ENCODE measurements at places on chromosomes 7 and 10.

GRCh38 chr7:45158471-45158870, 880 bp downstream of the RAMP3 start:
- no peak for DNase-seq

DNA sequence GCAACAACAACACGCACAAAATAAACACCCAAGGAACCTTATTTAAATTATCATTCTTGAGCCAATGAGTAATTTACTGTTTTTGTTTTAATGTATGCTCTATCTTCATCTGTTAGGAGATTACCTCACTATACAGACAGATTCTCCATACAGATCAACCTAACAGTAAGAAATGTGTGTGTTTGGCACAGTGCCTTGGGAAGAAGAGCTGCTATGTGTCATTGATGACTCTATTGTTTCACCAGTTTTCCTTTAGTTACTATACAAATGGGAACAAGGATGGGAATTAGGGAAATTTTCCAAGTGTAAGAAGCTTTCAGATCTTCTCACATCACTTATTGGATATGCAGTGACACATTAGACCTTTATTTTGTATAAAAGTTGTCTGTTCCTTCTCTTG, 640.3 kb downstream of the NRG3 start:
- DNase-seq: no peak

DNA sequence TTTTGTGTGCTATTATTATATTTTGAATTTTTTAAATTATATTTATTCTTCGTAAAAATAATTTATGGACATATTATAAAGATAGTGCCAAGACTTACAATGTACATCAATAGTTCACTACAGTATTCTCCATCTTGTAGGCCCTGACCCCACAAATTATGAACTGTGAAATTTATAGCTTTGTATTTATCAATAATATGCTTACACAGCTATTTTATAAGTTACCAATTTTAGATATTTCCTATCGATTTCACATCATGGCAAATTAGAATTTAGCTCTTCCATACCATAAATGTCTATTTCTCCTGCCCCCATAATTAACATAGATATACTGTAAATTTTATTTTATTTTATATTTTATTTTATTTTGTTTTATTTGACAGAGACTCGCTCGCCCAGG, 34.4 kb upstream of the GNAI1 start:
- no peak for DNase-seq

DNA sequence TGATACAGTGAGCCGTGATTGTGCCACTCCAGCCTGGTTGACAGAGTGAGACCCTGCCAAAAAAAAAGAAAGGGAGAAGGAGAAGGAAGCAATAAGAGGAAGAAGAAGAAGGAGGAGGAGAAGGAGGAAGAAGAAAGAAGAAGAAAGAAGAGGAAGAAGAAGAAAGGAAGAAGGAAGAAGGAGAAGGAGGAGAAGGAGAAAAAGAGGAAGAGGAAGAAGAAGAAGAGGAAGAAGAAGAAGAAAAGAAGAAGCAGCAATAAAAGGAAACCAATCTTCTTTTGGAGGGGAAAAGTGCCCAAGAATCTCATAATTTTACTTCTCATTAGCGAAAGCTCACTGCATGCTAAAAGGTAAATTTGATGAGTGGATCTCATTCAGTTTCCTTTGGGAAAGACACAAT, 85.7 kb upstream of the GLCCI1 start:
- no peak for DNase-seq

DNA sequence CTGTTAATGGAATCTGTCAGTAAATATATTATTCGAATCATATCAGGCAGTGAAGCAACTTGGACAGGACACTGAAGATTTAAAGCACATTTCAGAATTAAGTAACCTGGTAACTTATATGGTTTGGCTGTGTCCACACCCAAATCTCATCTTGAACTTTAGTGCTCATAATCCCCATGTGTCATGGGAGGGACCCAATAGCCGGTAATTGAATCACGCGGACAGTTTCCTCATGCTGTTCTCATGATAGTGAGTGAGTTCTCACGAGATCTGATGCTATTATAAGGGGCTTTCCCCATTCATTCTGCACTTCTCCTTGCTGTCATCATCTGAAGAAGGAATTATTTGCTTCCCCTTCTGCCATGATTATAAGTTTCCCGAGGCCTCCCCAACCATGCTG, 83.2 kb upstream of the COL1A2 start:
- DNase-seq: no peak

DNA sequence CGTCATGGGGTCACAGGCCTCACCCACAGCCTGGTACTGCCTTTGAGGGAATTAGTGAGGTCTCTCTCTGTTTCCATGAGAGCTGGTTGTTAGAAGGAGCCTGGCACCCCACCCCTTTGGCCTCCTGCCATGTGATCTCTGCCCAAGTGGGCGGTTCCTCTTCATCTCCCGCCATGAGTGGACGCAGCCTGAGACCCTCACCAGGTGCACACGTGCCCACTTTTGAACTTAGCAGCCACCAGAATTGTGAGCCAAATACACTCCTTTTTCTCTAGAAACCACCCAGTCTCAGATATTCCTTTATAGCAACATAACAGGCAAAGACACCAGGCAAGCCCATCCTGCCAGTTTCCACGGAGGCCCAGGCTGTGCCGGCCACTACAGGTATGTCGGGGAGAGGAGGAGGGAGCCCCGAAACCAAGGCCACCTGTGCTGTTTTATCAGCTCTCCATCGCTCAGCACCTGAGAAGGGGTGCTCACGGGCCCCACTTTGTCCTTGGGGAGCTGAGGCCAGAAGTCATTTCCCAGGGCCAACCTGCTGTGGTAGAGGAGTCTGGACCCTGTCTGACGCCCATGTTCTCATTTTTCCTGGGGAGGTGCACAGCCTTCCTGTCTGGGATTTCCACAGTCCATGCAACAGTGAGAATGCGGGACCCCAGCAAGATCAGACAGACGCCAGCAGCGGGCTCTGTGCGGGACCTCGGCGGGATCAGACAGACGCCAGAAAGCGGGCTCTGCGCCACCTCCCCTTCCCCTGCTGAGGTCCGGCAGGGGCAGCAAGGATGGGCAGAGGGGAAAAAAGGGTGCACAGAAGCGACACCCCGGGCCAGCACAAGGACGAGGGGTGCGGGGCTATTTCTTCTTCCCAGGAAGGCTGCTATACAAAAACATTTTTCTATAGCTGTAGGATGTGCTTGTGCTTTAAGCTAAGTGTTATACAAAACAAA, 220.5 kb downstream of the ELFN1 start:
- no peak for DNase-seq

DNA sequence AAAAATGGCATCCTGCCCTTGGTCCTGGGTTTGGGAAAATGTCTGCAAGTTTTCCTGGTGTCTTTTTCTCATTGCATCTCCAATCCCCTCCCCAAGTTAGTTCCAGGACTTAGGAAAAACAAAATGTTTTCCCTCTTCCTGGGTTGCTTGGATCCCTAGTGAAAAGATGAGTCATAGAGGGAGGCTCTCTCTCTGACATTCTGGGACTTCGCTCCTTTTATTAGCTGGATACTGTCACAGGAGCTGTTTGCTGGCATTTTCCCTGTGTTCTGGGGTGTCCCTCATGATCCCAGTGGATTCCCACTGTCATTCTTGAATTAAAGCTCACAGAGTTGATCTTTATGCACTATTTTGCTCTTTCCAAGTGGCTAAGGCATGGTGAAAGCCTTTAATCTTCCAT, 316.4 kb upstream of the MBL2 start:
- no peak for DNase-seq

GRCh38 chr10:8365935-8366911, 311.7 kb downstream of the GATA3 start:
- no peak for DNase-seq

DNA sequence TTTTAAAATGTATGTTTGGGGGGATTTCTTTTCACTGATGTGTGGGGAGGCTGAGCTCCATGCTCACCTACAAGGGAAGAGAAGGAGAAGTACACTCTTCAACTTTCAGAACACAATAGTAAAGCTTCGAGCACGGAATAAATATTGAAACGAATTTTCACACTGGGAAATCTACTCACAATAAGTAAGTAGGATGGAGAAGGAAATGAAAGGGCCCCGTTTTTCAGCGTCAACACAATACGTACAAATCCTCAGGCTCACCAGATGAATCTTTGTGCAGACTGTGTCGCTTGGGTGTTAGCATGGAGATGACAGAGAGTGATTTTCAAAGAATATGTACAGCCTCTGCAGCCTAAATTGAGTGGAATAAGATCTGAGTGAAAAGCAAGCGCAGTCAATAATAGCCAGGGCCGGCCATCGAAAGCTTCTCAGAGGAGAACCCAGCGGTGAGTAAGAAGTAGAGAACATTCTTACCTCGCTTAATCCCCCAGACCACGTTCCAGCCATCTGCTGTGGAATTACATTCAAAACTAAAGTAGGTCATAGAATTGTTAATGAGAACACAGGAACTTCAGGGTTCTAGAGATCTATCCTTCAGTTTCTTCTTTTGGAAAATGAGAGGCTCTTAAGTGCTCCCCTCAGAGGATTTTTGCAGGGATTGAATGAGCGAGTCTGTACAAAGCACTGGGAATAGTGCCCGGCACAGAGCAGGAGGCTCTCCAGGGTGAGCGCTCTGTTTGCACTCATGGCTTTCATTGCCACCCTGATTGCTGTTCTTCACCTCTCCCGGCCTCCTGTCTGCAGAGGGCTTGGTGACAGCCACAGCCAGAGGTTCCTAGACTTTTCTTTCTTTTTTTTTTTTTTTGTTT, 292.8 kb downstream of the SFMBT2 start:
- no peak for DNase-seq

DNA sequence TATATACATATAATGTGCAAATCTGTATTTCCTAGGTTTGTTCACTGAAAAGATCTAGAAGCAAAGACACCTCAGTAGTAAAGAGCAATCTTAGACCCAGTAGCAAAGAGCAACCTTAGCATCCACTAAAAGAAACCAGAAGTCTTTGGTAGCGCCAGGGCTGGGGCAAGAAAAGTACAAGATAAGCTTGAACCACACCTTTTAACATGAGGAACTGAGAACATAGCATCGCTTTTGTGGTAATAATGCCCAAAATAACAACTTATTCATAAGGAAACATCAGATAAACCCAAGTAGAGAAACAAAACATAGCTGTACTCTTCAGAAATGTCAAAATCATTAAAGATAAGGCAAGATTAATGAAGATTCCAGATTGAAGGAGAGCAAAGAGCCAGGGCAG, 173.4 kb downstream of the IMMP2L start:
- DNase-seq: no peak

- no peak for DNase-seq
Measured at GRCh38 chr10:119754936-119755335, 29.1 kb downstream of the INPP5F start.

- DNase-seq: no peak
Measured at GRCh38 chr7:114910787-114911186, 11.1 kb upstream of the MDFIC start.

- DNase-seq: no peak
Measured at GRCh38 chr10:51273574-51273973, 199.3 kb downstream of the PRKG1 start.

GRCh38 chr10:81898518-81898917, 23.5 kb downstream of the NRG3 start:
- no peak for DNase-seq

- DNase-seq: no peak
Measured at GRCh38 chr7:128858380-128859231, 4.0 kb upstream of the ATP6V1F start.

DNA sequence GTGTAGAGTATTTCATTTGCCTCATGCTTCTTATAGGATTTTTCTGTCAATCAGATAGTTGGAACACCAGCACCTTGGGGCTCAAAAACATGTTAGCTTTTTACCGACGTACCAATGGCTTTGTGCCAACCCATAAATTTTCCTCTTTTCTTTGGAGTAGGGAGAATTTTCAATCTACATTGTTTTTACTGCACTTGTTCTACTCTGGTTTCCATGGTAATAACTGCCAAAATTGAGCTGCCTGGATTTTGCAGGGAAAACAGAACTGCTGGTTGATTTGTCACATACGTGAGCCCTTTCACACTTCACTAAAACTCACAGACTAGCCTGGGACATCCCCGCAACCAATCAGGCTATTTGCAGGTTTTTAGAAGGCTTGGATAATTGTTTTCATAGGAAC, 189.7 kb downstream of the ARHGAP21 start:
- DNase-seq: no peak

- no peak for DNase-seq
Measured at GRCh38 chr7:37988721-37989650, 68.5 kb downstream of the EPDR1 start.

DNA sequence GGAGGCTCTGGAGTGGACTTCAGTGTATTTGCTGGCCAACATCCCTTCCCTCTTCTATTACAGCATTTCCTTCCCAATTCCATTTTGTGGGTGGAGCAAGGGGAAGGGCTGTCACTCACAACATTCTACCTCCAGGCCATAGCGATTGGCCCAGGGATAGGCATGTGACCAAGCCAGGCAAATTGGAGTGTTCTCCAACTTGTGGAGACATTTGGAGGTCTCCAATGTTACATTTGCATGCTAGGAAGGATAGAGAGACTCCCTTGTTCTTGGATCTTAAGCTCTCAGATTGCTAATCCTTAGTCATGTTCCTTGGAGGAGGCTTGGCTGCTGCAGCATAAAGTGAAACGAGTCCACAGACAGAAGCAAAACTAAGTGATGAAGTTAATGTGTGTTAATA, 95.6 kb upstream of the KIF5B start:
- DNase-seq: no peak

- DNase-seq: no peak
Measured at GRCh38 chr7:6558837-6559236, 7.6 kb upstream of the GRID2IP start.

DNA sequence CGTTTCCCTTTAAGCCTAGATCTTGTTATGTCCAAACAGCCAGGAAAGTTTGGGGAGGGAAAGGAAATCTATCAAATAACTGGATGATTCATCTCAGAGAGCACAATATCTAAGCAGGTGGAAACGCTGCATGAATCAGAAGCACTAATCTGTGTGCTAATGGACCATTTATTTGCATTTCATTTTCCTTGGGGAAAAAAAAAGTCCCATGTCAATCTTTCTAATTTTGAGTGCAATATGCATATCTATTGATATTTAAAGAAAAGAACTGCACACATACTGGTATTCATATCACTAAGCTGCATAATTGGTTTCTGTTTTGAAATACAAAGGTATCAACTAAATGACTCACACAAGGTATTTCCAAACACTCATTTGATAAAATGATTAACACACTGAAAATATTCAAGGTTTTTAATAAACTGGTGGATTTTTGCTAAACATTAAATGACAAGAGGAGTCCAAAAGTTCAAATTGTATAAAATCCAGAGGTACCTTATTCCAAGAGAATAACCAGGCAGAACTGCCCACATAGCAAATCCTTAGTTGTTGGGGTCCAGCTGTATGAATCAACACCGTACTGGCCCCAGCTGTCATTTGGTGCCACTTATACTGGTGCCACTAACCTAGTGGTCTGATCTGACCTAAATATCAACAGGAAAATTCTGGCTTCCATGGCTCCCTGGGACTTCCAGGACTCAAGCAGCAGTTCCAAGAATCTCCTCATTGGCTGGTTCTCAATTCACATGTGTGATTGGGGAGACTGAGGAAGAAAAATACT, 122.2 kb upstream of the SP4 start:
- DNase-seq: no peak

- no peak for DNase-seq
Measured at GRCh38 chr10:129161150-129161549, 305.9 kb upstream of the MGMT start.

GRCh38 chr7:22990588-22990949, 23.4 kb downstream of the HYCC1 start:
- no peak for DNase-seq
